ENCODE measurements at places on chromosomes 1 and 21.

GRCh38 chr1:27633640-27634176 is 1.3 kb downstream of the FGR start:
- no peak for DNase-seq

DNA sequence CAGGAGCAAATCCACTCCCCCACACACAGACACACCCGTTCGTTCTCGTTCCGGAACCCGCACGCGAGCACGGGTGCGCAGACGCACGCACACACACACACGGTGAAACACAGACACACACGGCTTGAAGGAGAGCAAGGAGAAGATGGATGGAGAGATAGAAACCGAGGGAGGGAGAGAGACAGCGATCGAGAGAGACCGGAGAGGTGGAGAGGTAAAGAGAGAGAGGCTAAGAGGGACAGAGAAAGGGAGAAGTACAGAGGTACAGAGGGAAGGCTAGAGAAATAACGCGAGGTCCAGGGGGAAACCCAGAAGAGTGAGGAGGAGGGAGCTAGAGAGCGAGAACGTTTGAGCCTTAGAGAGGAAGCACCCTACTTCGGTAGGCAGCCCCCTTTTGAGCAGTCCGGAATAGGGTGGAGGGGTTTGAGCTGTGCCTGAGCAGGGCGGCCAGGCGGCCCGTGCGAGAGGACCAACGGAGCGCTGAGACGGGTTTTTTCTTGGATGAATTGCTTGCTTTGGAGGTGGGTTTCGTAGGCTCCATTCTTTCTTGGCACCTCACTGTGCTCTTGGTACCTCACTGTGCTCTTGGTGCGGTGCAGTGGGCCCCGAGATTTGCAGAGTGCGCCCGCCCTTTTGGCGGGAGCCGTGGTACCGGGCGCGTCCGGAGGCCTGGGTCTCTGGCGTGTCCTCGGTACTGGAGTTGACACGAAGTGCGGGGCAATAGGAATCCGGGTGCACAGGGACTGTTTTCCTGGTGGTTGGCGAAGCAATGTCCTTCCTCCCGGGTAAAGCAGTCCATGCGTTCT is 88.4 kb upstream of the RHOU start:
- DNase-seq = no peak

DNA sequence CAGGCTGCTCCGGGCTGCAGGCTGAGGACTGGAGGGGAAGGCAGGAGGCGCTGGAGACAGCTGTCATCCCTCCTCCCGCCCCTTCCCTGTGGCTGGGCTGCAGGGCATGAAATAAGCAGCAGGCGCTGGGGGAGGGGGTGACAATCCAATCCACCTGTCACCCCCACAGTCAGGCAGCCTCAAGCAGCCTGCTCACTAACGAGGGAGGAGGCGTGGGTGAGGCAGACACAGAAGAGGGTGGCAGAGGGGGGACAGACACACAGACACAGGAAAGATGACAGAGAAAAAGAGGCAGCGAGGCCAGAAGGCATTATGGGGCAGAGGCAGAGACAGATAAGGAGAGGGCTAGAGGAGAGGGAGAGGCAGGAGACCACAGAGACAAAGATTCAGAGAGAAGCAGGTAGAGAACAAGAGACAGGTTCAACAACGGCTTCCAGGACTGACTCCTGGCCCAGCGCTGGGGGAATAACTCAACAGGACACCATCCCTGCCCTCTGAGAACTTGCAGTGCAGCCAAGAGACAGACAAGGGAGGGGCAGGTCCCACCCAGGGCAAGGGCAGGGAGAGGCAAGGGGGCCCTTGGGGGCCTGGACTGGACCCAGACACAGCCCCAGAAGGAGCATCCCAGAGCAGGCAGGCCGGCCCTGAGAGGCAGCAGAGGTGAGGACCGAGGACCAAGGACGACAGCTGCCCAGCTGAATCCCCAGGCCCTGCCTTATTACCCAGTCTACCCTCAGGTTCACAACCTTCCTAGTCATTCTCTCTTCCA is 11.2 kb downstream of the MEF2D start:
- peak; percentile 19 for DNase-seq

GRCh38 chr1:207003210-207003609 is 29.3 kb downstream of the C1orf116 start:
- DNase-seq = no peak

DNA sequence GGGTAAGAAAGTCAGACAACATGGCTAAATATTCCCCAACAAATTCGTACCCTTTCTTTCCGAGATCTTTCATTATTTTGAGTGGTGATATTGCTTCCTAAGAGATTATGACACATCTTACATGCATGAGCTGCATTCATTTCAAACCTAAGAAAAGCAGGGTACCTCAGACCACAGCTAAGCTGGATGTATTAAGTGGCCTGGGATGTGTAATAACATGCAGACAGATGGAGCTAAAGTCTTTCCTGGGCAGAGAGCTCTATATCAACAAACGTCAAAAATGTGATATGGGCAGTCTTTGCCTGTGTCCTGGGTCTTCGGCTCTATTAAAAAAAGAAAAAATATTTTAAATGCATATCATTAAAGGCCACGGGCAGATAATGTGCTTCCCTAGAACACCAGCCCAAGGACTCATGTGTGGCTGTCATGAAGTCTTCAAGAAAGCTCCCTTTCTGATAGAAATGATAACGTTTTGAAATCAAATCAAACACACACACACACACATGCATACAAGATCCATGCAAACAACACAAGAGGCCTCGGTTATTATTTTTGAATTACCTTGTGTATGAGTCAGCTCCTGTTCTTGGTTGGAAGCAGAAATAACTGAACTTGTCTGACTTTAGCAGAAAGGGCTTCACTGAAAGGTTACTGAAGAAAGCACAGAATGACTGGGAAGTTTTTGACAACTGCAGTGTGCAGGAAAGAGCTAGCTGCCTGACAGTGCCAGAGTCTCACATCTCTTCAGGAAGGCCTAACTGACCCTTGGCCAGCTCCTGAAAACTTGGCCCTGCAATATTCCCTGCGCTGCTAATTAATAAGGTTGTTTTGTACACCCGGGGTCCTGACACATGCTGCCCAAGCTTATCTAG is 231.2 kb downstream of the DSCAM start:
- no peak for DNase-seq

- DNase-seq = no peak
These were observed 145.2 kb downstream of the PGBD5 start for GRCh38 chr1:230280906-230281413.

GRCh38 chr1:216922406-216922805 is 199.2 kb upstream of the ESRRG start:
- DNase-seq = no peak
